ENCODE measurements at places on chromosomes 12 and 14.

GRCh38 chr14:56888274-56888673, 78.0 kb upstream of the OTX2 start:
- DNase-seq = no peak

- peak; percentile 9 for DNase-seq
These were observed 18.3 kb downstream of the ADGRD1 start for GRCh38 chr12:130971925-130972585.

- DNase-seq = no peak
These were observed 49.9 kb downstream of the IFNG start for GRCh38 chr12:68109444-68110217.

GRCh38 chr14:92093320-92093719, 13.1 kb downstream of the ATXN3 start:
- DNase-seq = no peak

- DNase-seq = no peak
These were observed 9.1 kb downstream of the ATP6V0A2 start for GRCh38 chr12:123721245-123721644.

DNA sequence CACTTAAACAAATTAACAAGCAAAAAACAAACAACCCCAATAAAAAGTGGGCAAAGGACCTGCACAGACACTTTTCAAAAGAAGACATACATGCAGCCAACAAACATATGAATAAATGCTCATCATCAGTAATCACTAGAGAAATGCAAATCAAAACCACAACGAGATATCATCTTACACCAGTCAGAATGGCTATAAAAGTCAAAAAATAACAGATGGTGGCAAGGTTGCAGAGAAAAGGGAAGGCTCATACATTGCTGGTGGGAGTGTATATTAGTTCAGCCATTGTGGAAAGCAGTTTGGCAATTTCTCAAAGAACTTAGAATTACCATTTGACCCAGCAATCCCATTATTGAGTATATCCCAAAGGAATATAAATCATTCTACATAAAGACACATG, 34.6 kb upstream of the NT5DC3 start:
- DNase-seq = no peak

DNA sequence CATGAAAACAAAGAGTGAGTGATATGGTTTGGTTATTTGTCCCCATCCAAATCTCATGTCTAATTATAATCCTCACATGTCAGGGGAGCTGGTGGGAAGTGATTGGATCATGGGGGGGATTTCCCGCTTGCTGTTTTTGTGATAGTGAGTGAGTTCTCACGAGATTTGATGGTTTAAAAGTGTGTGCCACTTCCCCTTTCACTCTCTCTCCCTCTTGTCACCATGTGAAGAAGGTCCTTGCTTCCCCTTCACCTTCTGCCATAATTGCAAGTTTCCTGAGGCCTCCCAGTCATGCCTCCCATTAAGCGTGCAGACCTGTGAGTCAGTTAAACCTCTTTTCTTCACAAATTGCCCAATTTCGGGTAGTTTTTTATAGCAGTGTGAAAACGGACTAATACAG, 2.1 kb upstream of the ATXN7L3B start:
- DNase-seq = no peak

- DNase-seq = no peak
These were observed 53.1 kb downstream of the BRMS1L start for GRCh38 chr14:35879151-35879648.

GRCh38 chr14:31137214-31137889, 70.2 kb downstream of the HECTD1 start:
- DNase-seq = no peak

Measured in femur (tissue), 1 donor.